ENCODE measurements at places on chromosomes 4 and X. TPM values are rescaled to one million over a fixed set of nuclear protein-coding genes. Genes with fewer than 3 reads are reported as not detected.

Gene PYURF
- total RNA-seq: 104 TPM

Gene ASMT
- total RNA-seq: not detected

Gene CLGN
- total RNA-seq: 0.32 TPM

Gene KCNIP4
- 0.46 TPM for total RNA-seq

Gene MND1
- total RNA-seq: 5.8 TPM

Data from epithelial cell of umbilical artery (primary cell).